Right cardiac atrium (tissue), 5 donors: ENCODE measurements at places on chromosomes 4 and X.
A peak's percentile ranks its signal among the peaks of the same experiment; 100 is the strongest.

GRCh38 chr4:25523405-25523804 lies 132.2 kb upstream of the SLC34A2 start:
- no peak for DNase-seq

- no peak for DNase-seq
These were observed 81.5 kb downstream of the RCHY1 start for GRCh38 chr4:75432683-75433082.

DNA sequence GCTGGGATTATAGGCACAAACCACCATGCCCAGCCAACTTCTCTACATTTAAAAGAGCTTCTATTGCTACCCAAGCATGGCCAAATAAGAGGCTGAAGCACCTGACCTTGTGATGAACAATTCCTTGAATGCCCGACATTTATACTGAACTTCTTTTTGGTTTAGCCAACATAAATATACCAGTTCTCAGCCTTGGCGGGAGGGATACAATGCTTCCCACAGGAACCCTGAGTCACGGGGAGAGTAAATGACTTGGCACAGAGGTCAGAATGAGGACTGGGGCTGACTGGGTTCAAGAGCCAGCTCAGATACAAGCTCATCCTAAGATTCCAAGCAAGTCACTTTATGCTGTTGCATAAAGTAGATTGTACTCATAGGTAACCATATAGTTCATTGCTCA lies 6.1 kb downstream of the HOPX start:
- no peak for DNase-seq

GRCh38 chrX:108165383-108166111 lies 74.0 kb downstream of the ATG4A start:
- DNase-seq: peak; percentile 52

DNA sequence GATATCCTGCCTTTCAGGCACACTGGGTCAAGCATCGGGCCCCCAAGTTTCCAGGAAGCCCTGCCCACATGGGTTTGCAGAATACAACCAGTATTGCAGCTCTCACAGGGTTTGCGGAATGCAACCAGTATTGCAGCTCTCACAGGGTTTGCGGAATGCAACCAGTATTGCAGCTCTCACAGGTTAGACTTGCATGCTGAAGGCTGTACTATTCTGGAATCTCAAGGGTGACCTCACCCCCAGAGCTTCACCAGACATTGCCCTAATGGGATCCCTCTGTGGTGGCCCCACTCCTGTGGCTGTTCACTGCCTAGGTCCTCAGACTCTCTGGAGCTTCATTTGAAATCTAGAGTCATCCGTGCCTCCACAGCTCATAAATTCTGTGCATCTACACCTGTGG lies 640.7 kb upstream of the ATOH1 start:
- no peak for DNase-seq

GRCh38 chrX:117972711-117973109 lies 143.9 kb downstream of the KLHL13 start:
- no peak for DNase-seq

GRCh38 chrX:136035663-136036062 lies 50.4 kb downstream of the SLC9A6 start:
- DNase-seq: no peak

DNA sequence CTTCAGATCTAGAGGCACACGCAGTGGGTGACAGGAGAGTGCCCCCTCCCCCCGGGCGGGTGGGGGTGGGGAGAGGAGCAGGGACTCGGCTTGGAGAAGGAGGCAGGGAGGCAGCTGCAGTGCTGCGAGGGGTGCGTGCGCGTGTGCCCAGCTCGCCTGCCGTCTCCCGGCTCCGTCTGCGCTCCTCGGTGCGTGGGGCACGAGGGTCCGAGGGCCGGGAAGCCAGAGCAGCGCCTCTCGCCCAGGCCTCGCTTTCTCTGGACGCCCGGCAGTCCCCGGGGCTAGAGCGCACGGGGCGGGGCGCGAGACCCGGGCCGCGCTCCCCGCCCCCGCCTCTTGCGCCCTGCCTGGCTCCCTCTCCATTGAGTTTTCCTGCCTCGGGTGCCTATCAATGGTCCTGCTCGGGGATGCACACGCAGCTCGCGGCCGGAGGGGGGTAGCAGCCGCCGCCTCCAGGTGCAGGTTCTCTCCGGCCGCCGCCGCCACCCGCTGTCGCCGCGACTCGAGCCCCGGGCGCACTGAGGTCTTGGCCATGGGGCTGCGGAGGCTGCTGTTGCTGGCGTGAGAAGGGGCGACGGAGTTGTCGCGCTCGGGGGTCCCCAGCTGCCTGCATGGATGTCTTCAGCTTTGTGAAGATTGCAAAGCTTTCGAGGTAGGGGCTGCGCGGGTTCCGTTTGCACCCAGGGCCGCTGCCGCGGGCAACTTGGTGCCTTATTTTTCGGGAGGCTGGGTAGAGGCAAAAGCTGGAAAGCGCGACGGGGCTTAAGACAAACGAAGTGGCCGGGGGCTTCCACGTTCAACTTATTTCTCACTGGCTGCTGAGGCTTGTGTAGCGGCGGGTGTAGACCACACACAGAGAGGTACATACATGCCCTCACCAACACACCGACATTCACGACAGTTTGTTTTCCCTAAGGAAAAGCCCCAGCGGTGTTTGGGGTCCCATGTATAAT lies at the start of gene FRMPD4:
Gene FRMPD4, plus strand, starts transcription at position 113 of the 953 bp plus-strand sequence. Its CDS starts 499 bp downstream, at position 612.
- DNase-seq: no peak

DNA sequence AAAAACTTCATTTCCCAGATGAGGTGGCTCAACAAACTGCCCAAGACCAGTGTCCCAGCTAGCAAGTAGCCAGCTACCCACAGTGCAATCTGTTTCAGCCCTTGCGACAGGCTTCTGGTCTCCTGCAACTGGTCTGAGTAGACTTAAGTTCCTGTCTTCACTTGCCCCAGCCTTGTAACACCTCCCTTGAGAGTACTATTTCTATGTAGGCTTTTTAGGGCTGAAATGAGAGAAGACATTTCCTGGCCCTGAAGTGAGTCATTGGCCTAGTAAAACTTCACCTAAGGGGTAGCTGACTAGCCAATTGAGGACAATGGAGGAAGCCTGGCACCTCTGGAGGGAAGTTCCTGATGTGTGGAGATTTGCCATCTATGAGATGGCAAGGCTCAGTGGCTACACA lies 80.1 kb upstream of the STIM2 start:
- DNase-seq: no peak

DNA sequence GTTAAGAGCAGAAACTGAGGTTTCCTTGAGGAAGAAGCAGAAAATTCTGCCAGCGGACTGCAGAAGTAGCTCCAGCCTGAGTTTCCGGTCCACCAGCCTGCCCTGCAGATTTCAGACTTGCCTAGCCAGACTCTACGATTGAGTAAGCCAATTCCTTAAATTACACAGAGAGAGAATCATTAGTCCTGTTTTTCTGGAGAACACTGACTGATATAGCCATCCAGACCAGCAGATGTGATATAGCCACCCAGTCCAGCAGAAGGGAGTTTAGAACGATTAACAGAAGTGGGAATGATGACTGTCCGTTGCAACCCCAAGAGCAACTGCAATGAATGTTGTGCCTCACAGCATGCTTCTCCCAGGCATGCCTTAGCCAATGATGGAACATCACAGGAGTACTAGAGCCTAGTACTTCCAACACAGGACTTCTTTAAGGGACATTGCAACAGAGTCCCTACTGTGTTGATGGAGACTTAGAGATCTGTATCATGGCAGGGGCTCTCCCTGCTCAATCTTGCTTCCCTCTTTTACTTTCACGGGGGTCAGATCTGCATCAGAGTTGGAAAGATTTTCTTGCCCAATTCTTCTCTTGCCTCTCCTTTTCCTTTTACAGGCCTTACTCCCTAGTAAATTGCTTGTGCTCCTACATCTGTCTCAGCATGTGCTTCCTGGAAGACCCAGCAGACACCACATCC lies 264.6 kb upstream of the CLNK start:
- no peak for DNase-seq

DNA sequence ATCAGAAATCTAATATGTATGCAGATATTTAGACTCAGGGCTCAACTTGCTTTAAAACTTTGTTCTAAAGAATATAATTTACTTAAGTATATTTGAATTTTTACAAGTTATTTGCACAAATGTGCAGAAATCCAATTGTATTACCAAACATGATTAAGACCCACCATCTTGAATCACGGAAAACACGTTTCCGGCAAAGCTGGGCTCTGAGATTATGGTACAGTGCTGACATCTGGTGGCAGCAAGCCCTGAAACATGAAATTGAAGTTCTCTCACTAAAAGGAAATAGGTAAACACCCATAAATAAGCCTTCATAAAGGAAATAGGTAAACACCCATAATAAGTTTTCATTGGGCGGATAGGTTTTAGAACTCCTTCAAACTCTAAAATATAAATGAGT lies 98.3 kb upstream of the MAOA start:
- DNase-seq: no peak

- DNase-seq: no peak
These were observed 14.3 kb upstream of the TMEM271 start for GRCh38 chr4:590313-590841.

DNA sequence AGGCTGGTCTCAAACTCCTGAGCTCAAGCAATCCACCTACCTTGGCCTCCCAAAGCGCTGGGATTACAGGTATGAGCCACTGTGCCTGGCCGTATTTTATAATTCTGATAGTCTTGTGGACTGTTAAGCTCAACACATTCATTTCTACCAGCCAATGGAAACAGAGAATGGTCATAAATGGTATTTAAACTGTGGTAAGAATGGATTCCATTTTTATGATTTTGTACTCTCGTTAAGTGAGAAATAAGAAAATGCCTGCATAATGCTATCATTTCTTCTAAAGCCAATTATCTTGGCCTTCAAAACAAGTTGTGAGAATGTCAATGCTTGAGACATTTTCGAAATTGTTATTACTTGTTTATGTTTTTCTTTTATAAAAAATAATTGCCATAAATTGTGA lies 321.0 kb downstream of the IL15 start:
- DNase-seq: no peak

DNA sequence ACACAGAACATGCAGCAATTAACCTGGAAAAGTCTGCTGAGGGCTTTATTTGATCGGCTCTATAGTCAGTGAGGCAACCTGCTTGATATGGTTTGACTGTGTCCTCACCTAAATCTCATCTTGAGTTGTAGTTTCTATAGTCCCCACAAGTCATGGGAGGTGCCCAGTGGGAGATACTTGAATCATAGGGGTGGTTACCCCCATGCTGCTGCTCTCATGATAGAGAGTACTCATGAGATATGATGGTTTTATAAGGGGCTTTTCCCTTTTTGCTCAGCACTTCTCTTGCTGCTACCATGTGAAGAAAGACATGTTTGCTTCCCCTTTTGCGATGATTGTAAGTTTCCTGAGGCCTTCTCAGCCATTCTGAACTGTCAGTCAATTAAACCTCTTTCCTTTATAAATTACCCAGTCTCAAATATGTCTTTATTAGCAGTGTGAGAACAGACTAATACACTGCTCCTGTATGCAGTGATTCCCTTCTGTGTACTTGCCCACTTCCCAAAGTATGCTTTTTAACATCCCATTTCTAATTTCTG lies 78.2 kb downstream of the NPFFR2 start:
- no peak for DNase-seq

DNA sequence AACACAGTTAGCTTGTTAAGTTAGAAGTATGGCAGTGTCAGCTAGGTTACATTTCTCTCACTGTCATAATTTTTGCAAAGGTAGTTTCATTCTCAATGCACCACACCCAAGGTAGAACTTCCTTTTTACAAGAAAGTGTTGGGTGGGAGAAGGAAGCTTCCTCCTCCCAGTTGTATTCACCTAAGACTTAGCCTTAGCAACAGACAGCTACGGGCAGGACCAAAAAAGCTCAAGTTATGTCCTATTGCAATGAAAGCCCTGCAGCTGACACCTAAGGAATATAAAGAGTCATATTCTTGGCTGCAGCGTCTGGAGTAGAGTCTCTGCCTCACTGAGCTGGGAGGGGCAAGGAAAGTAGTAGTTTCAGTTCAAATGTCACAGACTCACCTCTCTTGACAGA lies 25.1 kb upstream of the PRDM8 start:
- DNase-seq: no peak

GRCh38 chr4:124025428-124025827 lies 628.8 kb downstream of the SPRY1 start:
- DNase-seq: no peak

- no peak for DNase-seq
These were observed 482.1 kb downstream of the TMA16 start for GRCh38 chr4:163976588-163976987.

DNA sequence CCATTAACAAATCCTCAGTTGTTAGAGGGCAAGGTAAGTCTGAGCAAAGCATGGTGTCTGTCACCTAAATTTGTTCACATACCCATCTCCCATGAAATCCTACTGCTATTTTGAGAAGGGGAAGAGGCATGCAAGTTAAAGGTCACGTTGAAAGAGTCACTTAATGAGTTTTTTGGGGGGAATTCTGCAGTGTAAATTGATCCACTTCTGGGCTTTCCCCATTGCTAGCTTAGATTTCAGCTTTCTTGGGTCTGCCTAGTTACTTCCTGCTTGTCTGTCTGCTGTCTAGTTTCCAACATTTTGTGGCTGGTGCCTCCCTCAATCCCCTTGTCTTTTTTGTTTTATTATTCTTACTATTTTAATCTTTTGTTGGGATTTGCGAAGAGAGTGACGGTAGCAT lies 32.0 kb downstream of the CEP135 start:
- no peak for DNase-seq

GRCh38 chrX:319579-320125 lies 1.1 kb upstream of the GTPBP6 start:
- no peak for DNase-seq
